ENCODE measurements at places on chromosomes 6 and 20.
A peak's percentile ranks its signal among the peaks of the same experiment; 100 is the strongest.

DNA sequence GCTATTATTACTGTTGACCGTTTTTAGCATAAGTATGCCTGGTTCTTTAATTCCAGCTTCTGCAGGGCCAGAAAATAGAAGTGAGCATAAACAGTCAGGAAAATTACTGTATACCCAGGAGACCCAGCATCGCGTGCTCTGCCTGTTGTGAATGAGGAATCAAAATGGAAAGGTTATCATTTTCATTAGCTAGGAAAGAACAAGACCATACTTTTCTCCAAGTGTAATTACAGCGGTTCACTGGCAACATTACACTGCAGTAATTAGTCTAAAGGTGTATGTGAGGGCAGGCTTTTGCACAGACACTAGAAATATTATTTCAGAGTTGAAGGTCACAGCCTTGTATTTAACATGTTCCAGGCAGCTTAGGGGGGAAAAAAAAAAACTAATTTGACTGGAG lies 403.8 kb upstream of the SOX4 start:
- DNase-seq = no peak

GRCh38 chr20:59598625-59599310 lies 5.6 kb upstream of the PHACTR3 start:
- DNase-seq = no peak

- no peak for DNase-seq
Observed at GRCh38 chr6:53960311-53960710, 150.9 kb upstream of the MLIP start.

- no peak for DNase-seq
Observed at GRCh38 chr6:6823568-6824224, 235.2 kb downstream of the LY86 start.

DNA sequence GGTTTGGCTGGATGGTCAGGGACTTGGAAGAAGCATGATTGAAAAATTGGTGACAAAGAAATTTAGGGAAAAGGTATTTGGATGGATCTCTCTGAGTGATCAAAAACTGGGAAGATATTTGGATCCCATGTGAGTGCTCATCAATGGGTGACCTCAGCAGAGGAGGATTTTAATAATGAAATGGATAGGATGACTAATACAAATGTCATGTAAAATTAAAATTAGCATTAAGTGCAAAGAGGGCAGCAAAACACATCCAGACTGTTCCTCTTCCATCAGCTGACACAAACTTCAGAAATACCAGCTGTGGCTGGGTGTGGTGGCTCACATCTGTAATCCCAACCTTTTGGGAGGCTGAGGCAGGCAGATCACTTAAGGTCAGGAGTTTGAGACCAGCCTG lies 151.7 kb downstream of the THBS2 start:
- DNase-seq = no peak

GRCh38 chr20:10180651-10181235 lies 37.9 kb upstream of the SNAP25 start:
- DNase-seq = no peak

DNA sequence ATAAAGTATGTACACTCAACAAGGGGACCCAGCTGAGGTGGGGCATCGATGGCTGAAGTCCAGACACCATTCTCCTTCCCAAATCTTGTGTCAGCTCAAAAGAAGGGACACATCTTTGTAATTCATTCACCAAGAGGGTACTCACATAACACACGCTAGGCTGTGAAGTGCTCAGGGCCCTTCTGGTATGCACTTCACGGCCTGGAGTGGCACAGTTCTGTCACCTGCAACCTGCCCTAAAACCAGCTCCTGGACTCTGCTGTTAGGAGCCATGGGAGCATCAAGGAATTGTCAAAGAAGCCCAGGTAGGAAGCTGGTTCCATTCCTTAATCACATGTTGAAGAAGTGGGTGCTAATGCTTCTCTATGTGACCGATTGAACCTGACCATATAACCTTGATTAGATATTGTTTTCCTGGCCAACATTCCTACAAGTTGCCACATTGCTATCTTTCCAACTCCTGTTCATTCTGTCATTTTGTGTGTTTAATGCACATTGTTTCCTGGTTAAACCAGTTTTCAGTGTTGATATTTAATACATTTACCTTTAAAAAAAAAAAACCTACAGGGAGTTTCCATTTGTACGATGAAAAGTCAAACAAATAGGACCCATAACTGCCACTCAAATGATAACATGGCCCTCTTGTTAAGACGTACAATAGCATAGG lies 127.3 kb downstream of the TNFRSF21 start:
- DNase-seq = no peak

DNA sequence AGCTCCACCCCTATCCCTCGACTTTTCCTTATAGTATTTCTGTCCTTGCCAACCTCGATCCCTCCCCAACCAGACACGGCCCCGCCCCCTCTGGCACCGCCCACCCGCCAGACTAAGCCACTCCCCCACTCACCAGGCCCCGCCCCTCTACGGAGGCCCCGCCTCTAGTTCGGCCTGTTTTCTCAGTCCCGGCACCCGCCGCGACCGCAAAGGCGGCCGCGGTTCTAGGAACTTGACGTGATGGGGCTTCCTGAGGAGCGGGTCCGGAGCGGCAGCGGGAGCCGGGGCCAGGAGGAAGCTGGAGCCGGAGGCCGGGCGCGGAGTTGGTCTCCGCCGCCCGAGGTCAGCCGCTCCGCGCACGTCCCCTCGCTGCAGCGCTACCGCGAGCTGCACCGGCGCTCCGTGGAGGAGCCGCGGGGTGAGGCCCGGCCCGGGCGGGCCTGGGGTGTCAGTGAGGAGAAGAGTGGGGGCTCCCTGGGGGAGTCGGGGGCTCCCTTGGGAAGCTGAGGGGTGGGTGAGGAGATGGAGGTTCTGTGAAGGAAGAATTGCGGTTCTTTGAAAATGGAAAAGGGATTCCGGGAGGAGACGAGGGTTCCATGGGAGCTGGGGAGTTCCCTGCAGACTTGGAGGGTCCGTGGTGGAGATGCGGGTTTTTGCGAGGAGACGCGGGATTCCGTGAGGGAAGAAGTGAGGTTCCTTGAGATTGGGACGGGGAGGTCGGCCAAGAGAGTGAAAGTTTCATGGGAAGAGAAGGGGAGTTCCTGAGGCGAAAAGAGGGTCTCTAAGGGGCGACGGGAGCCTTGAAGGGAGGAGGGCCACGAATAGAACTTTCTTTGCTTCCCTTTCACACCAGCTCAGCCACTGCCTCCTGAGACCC lies at the start of gene ACSS2:
Gene ACSS2, plus strand, starts transcription at position 207 of the 877 bp plus-strand sequence. Its CDS starts 34 bp downstream, at position 241.
- DNase-seq = peak; percentile 91

- no peak for DNase-seq
Observed at GRCh38 chr6:150906641-150907326, 41.3 kb downstream of the MTHFD1L start.

DNA sequence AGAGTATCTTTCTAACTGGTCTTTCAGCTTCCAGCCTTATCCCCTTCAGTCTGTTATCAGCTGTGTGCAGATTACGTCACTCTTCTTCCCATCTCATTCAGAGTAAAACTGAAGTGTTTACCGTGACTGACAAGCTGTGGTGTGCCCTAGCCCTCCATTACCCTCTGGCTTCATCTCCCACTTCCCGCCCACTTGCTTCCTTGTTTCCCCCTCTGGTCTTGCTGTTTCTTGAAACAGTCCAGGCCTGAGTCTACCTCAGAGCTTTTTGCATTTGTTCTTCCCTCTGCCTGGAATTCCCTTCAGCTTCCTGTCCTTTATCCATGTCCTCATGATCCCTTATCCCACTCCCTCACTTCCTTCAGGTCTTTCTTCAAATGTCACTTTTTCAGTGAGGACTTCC lies 66.9 kb downstream of the CARMIL1 start:
- no peak for DNase-seq

DNA sequence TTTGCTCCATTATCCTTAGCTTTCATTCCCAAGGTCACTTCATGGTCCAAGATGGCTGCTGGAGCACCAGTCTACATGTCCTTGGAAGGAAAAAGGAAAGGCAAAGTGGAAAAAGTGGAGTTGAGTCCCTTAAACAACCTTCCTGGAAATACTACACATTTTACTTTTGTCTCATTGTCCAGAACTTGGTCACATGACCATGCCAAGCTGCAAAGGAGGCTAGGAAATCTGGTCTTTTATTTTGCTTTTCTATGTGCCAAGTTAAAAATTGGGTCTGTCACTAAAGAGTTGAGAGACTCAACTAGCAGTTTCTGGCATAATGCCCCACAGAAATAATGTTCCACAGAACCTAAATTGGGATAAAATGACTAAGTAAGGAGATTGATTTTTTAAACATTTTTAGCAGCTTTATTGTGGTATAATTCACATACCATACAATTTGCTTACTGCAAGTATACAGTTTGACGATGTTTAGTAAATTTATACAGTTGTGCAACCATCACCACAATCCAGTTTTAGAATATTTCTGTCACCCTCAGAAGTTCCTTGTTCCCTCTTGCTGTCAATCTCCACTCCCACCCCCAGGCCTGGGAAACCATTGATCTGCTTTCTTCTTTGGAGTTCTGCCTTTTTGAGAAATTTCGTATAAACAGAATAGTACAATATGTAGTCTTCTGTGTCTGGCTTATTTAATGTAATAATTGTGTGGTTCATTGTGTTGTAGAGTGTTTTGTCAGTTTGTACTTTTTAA lies 5.6 kb upstream of the CHD6 start:
- DNase-seq = no peak

- DNase-seq = no peak
Observed at GRCh38 chr6:69289689-69290495, 506.9 kb downstream of the LMBRD1 start.

GRCh38 chr20:34881689-34882088 lies 5.3 kb downstream of the ACSS2 start:
- DNase-seq = no peak

DNA sequence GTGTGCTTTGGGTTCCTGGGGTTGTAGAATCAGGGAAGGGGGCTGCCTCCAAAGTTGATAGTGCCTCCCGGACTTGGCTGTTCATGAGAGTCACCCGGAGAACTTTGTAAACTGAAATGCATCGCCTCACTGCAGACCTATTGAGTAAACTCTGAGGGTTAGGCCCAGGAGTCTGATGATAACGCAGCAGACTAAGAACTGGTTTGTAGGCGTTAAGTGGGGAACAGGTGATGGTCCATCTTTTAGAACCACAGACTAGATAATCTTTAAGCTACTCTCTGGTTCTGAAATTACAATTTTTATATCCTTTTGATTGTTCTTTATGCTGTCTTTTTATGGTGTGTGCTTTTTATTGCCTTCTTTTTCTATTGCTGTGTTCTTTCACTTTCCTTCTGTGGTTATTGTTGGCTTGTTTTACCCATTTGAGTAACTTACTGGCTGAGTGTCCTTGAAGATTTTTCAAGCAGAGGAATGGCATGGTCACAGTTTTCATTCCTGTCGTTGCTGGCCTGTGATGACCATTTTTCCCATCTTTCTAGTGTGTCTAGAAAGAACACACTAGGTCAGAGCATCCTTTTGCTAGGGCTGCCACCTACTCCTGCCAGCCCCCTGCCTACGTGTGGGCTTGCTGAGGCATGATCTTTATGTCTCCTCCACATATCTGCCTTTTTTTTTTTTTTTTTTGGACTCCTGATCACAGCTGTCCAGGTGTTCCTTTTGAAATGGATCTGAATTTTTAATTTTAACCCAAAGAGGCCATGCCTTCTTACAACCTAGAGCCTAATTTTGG lies 30.9 kb downstream of the LRRC1 start:
- no peak for DNase-seq

- DNase-seq = no peak
Observed at GRCh38 chr6:227074-227782, 65.1 kb upstream of the DUSP22 start.

DNA sequence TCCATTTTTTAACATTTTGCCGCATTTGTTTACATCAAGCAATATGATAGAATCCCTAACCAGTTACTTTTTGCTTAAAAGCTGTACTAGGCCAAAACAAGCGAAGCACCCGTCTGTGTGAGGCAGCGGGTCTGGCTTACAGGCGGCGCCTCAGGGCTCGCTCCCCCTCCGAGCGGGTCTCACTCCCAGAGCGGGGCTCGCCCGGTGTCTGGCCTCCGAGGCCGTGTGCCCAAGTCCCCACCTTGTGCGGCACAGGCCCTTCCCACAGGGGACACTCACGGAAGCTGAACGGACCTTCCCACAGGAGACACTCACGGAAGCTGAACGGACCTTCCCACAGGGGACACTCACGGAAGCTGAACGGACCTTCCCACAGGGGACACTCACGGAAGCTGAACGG lies 23.4 kb downstream of the ZBTB46 start:
- DNase-seq = no peak

GRCh38 chr6:108159981-108160380 lies 5.8 kb upstream of the NR2E1 start:
- no peak for DNase-seq

- DNase-seq = no peak
Observed at GRCh38 chr6:25359891-25360290, 80.7 kb downstream of the CARMIL1 start.

DNA sequence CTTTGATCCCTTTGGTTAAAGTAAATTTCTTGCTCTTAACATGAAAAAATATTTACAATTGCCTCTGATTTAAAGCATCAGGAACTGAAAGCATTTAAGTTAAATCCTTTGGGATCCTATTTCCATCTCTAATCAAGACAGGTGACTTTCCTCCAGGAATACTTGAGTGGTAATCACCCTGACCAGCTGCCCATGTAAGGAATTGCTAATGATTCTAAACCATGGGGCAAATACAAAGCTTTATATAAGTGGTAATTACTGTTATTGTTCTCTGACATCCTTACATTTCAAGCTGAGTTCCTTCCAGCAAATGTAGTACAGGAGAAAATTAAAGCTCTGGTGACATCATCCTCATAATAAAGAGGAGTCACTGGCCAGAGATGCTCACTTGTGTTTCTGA lies 100.6 kb downstream of the CRYBG1 start:
- no peak for DNase-seq

GRCh38 chr20:35297155-35297554 lies 4.9 kb upstream of the FAM83C start:
- DNase-seq = no peak

GRCh38 chr20:13219327-13220193 lies 1.5 kb upstream of the ISM1 start:
- no peak for DNase-seq

DNA sequence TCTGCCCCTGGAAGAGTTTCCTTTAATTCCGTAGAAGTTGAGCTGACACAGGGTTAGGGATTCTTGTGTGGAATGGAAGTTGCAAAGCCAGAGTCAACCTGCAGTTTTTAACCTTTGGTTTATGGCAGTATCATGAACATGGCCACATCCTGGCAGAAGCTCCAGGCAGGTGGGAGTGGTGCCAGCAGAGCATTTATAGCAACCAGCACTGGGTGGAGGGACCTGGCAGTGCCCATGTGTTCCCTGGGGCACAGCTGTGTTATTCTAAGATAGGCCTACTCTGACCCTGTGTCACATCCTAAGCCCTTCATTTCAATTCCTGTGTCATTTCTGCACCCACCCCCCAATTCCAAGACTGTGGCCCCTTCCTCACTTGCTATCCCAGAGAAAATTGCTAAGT lies 26.1 kb upstream of the ZNF831 start:
- no peak for DNase-seq

GRCh38 chr6:20985821-20986220 lies 451.6 kb downstream of the CDKAL1 start:
- DNase-seq = no peak

- no peak for DNase-seq
Observed at GRCh38 chr6:138507977-138508675, 8.8 kb upstream of the NHSL1 start.

- no peak for DNase-seq
Observed at GRCh38 chr6:168692193-168692914, 251.4 kb downstream of the SMOC2 start.

Measured in activated T-helper 1 cell treated with anti-CD3 and anti-CD28 coated beads, Interleukin-2, amount 50 U/mL, for 16 hours (primary cell).